Adipocyte (in vitro differentiated cells): ENCODE measurements at places on chromosomes 1 and 21.
A peak's percentile ranks its signal among the peaks of the same experiment; 100 is the strongest.

DNA sequence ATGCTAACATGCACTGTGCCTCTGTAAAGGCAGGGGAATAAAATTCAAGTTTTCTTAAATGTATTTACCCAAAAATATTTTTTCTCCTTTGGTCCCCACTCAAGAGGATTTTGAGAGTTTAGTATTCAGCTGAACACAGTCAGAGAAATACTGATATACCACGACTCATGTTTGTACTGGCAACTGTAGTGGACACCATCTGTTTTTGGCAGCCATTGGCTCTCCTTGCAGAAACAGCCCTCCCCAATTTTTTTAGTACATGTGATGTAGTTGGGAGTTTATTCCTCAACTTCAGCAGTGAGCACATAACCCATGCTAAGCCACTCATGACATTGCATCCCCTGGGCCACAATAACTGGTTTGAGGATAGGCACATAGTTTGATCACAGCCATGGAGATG lies 154.8 kb upstream of the POU3F1 start:
- no peak for DNase-seq

DNA sequence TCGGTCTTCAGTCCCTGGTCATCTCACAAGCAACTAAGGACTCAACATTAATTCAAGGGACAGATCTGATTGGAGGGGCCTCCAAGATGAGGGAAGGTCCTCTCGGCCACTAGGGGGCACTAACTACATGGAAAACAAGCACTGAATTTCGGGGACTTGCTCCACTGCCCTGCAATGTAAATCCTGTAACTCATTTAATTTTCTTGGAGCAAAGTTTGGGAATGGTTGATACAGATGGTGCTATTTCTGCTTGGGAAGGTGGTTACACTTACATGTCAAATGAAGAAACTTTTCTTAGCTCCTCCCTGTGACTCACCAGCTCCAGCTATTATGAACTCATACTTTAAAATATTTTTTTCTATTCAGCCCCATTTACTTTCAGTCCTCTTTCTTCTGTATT lies 97.4 kb upstream of the KCNJ15 start:
- peak; percentile 87 for DNase-seq

GRCh38 chr1:109369167-109369746 lies 28.5 kb downstream of the SORT1 start:
- DNase-seq, result peak; percentile 42

- peak; percentile 58 for DNase-seq
Measured at GRCh38 chr1:182699393-182700350, 15.3 kb upstream of the RGS8 start.

GRCh38 chr1:93662481-93663207 lies 19.0 kb downstream of the BCAR3 start:
- peak; percentile 53 for DNase-seq

- DNase-seq, result peak; percentile 48
Measured at GRCh38 chr1:1778663-1779319, 521 bp upstream of the NADK start.

- no peak for DNase-seq
Measured at GRCh38 chr1:156484480-156485058, 16.0 kb downstream of the MEF2D start.

DNA sequence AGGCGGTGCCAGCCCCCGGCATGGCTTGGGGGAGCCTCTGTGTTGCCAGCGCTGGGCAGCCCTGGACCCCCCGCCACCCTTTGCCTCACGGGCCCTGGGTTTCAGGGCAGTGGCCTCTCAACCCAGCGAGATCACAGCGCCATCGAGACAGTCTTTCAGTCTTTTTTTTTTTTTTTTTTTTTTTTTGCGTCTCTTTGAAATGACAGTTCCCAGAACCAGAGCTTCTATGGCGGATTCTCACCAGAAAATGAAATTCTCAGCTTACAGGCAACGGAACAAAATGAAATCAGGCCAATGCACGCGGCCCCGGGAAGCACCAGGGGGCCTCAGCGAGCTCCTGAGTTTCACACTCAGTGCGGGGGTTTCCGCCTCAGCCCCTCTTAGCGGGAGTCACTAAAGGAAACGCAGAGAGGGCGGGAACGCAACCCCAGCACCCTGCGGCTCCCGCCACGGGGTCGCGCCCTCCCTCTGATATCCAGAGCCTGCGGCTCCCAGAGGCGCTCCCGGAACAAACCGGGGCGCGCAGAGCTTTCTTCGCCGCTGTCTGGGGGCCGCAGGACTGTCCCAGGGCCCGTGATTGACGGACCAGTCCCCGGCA lies 8.0 kb upstream of the COL6A1 start:
- peak; percentile 95 for DNase-seq

- peak; percentile 59 for DNase-seq
Measured at GRCh38 chr1:12179111-12179519, 12.3 kb downstream of the TNFRSF1B start.

DNA sequence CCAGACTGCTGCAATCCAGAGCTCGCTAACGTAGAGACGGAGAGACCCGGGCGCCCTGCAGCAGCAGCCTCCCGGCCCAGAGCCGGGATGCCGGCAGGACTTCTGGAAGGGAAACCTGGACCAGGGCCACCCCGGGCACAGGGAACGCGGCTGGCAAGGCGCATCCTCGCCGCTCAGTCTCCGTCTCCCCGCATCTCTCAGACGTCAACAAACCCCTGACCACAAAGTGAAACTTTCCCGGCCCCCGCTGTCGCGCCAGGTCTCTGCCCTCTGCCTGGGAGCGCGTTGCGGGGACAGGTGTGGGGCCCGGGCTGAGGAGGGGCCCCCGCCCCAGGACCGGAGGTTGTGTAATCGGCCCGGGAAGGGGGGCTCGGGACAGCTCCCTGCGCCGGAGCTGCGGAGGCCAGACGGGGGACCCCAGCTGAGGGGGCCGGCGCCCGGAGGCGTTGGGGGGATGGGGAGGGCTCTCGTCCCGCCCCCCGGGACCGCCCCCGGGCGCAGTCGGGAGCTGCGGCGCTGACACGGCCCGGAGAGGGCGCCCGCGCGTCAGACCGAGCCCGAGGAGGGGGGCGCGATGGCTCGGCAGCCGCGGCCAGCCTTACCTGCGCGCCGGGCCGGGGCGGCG lies 116.6 kb upstream of the HIVEP3 start:
- peak; percentile 81 for DNase-seq

DNA sequence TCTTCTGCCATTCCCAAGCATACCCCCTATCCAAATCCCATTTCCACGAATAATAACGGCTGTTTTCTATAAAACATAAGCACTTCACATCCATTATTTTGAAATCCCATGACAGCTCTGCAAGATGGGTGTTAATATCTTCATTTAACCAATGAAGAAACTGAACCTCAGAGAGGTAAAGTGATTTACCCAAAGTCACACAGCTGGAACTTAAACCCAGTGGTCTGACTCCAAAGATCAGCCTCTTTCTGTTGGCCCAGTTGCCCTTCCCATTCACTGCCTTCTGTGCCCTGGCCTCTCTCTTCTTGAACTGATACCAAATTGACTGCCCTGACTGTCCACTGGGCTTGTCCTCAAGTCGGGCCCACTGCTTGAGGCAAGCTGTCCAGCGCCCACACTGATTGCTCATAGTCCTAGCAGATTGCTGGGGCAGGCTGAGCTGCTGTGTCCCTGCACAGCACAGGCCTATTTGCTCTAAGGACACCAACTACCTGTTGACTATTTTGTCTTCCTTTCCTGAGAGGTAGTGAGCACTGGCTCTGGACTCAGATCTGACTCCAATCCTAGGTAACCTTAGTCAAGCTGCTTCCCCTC lies 19.3 kb downstream of the TAL1 start:
- no peak for DNase-seq

- no peak for DNase-seq
Measured at GRCh38 chr1:70916034-70916427, 131.6 kb downstream of the PTGER3 start.

DNA sequence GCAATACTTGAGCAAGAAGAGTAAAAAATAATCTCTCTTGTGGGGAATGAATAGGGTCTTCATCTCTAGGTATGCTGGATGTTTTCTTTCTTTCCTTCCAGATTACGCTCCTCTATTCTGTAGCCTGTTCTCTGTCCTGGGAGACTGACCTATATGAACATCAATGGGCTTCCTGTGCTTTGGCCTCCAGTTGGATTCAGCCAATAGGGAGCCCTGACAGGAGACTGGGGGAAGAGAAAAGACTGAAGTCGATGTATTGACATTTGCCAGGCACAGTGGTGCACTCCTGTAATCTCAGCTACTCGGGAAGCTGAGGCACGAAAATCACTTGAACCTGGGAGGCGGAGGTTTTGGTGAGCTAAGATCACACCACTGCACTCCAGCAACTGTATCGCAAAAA lies 17.6 kb downstream of the SEMA6C start:
- DNase-seq, result no peak

DNA sequence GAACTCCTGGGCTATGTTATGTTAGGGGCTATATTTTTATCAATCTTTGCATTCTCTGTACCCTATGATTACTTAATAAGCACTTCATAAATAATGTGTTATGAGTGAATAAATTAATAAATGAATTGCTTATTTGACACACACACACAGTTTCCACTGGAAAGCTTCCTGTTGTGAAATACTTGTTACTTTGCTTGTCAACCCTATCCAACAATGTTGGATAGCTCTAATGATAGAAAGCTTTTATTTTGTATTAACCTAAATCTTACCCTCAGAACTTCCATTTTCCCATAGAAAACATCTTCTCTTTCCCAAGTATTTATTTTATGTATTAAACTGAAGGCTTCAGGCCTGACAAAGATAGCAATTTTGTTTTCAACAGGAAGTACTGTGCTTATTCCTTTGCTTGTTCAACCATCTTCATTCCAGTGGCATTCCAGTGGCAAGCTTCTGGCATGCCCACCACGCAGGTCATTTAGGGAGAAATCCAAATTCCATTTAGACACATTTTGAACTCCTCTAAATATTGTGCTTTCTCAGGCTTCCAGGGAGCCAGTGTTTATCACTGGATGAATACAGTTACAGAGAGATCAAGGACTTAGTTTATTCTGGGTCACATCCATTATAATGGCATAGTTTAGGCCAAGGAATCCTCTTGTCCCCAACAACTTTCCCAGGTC lies 134.4 kb downstream of the TGFB2 start:
- peak; percentile 63 for DNase-seq

GRCh38 chr1:24567792-24568388 lies 12.0 kb downstream of the NCMAP start:
- peak; percentile 49 for DNase-seq

GRCh38 chr1:67958472-67958871 lies 92.0 kb downstream of the DIRAS3 start:
- DNase-seq, result no peak

DNA sequence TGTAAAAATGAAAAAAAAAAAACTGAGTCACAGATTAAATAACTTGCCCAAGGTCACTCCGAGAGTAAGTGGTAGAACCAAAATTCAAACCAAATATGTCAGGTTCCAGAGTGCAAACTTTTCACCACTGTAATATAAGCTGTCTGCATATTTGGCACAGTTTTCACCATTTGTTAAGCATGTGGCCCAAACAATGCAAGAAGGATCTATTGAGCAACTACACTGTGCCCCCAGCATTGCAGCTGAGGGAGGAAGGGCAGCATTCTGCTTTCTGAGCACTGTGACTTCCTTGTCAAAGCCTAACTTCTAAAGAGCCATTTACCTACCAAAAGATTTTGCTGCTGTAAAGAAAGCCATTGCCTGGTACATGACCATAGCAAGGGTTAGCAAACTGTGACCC lies 133.4 kb downstream of the SYT2 start:
- DNase-seq, result peak; percentile 95

GRCh38 chr1:156291226-156292061 lies 4.0 kb downstream of the GLMP start:
- peak; percentile 95 for DNase-seq

DNA sequence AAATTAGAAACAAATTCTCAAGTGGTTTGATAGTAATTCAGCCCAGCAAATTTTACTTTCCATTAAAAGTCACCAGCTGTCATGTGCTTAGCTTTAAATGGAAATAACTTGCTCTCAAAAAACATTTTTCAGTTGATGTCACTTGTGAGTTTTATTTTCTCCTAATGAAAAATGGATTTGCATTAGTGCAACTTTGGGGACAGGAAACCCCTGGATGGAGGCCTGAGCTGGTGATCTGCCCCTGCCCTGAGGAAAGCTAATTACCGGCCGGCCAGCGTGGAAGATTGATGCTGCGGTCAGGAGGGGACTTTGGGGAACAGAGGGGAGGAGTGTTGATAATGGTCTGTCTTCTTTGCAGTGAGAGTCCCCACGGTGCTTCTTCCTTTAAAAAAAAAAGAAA lies 66.8 kb upstream of the ANGPTL1 start:
- no peak for DNase-seq

DNA sequence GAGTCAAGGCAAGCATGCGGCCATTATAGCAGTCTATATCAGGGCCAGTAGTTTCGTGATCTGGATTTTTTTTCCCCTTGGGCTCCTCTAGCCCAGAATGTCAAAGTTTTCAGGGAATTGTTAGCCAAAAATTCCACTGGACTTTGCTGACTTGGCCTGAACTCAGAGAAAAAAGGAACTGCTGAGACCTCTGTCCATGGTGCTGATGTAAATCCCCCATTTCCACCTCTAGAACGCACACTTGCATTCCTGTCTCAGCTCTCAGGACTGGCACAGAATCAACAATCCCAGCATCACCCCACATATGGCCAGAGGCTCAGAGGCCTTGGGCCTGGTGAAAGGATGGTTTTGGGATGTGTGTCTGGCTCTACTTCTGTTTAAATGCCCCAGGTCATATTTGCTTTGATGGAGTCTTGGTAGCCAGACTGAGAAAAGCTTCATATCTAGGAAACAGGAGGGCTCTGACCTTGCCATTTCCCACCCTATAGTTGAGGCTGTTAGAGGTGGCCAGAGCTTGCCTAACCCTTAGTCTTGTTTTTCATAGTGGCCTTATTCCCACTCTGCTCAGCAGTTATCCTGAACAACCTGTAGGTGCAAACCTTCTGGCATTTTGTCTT lies 16.9 kb upstream of the EFCAB14 start:
- peak; percentile 69 for DNase-seq

DNA sequence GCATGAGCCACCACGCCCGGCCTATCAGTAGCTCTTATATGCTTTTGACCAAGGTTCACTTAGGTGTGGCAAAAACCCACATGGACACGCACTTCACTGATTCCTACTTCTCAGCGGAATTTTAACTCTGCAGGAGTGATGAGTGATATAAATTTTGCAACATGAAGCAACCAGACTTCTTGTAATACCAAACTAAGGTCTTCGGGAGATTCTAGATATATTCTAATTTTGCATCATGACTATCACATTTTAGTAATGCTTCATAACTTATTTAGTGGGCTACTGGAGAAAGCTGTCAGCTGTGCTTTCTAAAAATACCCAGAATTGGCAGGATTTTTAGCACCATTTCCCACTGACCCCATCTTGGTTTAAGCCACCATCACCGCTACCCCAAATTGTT lies 27.8 kb downstream of the RHCE start:
- no peak for DNase-seq

- DNase-seq, result peak; percentile 29
Measured at GRCh38 chr1:20255666-20256065, 35.0 kb upstream of the VWA5B1 start.

GRCh38 chr21:38802050-38803026 lies 3.4 kb upstream of the ETS2 start:
- DNase-seq, result no peak

- DNase-seq, result peak; percentile 96
Measured at GRCh38 chr1:169794530-169795416, at the start of gene METTL18. METTL18 (minus strand) TSS chr1:169794907; CDS start chr1:169793695, 1,212 bp downstream.

GRCh38 chr1:227255086-227255732 lies 63.1 kb downstream of the CDC42BPA start:
- peak; percentile 29 for DNase-seq

- no peak for DNase-seq
Measured at GRCh38 chr1:96234299-96234698, 487.3 kb upstream of the PTBP2 start.

GRCh38 chr21:38312822-38313221 lies 56.0 kb downstream of the KCNJ15 start:
- DNase-seq, result no peak
